ENCODE measurements at places on chromosomes 1 and 21.

DNA sequence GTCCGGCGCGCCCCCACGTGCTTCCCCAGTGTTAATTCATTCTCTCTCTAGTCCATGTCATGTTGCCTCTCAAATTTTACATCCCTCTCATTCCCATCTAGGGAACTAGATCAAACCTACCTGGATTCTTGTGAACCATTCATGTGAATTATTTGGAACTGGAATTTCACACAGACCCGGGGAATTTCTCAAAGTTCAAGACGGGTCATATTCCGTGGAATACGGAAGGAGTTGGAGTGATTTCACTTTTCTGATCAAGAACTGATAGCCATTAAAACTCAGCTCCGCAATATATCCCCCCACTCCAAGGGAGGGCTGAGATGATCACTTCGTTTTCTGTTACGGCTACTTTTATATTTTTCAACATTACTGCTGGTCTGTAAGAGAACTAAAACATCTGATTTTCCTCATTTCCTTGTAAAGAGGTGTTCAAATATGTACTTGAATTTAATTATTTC, 1.0 kb upstream of the ENO1 start:
- DNase-seq = peak; percentile 67

- no peak for DNase-seq
These were observed 26.4 kb upstream of the SUMO3 start for GRCh38 chr21:44844256-44844655.

DNA sequence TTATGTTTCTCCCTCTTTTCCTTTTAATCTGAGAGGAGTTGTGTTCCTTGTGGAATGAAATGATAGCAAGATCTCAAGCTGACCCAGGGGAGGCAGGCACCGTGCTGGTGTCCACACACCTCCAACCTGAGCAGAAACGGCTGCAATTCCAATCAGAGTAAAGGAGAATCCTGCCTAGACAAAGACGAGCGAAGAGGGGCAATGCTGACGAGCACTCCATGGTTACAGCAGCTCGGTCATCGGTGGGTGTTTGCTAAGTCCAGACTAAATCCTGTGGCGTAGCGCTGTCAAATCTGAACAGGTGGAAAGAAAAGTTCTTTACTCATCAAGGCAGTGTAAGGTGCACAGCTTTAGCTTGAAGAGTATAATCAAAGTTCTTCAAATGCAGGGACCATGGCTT, 74.8 kb downstream of the PLD5 start:
- no peak for DNase-seq

DNA sequence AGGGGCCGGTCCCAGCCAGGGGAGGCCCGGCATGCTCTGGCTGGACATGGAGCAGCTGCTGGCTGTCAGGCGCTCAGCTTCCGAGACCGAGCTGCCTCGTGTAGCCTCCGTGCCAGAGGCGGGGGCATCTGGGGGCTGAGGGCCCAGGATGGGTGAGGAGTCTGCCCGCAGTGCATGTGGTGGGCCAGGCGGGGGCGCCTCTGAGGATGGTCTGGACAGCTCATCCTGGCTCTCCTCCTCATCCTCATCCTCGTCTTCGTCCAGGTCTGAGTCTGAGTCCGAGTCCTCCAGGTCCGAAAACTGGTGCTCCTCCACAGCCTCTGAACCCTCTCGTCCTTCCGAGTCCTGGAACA, 28.9 kb upstream of the EDN2 start:
- DNase-seq = no peak

- no peak for DNase-seq
These were observed 57.4 kb upstream of the ADAMTS5 start for GRCh38 chr21:27024301-27024700.

- DNase-seq = no peak
These were observed 109.8 kb upstream of the IVNS1ABP start for GRCh38 chr1:185426848-185427247.

GRCh38 chr1:198660341-198661261, 21.8 kb downstream of the PTPRC start:
- DNase-seq = no peak

GRCh38 chr21:43736224-43736883, 17.4 kb downstream of the PDXK start:
- no peak for DNase-seq

GRCh38 chr1:21702780-21703179, 33.6 kb upstream of the RAP1GAP start:
- DNase-seq = no peak

DNA sequence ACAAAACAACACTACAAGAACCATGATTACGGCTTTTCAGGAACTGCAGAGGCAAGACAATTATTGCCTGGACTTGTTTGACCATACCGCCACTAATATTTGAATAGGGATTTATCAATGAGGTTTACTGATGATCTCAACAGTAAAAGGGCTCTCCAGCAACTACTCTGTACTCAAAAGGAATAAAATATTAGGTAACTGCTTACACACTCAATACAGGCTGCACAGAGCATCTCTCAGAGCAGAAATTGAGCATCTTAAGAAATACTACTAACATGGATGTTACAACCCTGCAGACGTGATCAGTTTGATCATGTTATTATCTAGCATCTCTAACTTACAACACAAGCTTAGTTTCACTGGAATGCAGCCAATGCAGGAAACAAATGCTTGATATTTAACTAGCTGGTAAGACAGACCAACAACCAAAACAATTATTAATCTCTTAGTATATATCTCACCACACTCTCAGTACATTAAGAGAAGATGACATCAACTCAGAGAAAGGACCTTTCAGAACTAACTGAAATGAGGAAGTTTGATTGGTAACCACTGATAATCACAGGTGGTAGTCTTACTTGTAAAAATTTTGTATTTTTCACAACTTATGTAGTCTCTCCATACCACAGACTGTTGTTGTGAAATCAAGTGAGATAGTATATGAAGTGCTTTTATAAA, 52.2 kb downstream of the PUM1 start:
- no peak for DNase-seq

DNA sequence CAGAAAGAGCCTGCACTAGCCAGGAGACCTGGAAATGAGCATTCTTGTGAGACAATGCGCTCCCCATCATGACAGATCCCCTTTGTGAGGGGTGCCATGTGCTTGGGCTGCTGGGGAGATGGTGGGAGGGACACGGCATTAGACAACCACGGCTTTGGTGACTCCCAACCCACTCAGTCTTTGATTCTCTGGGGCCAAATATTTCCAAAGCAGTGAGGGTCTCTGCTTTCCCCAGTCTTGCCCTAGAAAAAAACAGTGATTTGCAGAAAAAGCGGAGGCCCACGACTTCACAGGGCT, 10.2 kb downstream of the SLC45A3 start:
- peak; percentile 78 for DNase-seq

GRCh38 chr1:182971219-182971618, 18.3 kb upstream of the SHCBP1L start:
- DNase-seq = no peak

DNA sequence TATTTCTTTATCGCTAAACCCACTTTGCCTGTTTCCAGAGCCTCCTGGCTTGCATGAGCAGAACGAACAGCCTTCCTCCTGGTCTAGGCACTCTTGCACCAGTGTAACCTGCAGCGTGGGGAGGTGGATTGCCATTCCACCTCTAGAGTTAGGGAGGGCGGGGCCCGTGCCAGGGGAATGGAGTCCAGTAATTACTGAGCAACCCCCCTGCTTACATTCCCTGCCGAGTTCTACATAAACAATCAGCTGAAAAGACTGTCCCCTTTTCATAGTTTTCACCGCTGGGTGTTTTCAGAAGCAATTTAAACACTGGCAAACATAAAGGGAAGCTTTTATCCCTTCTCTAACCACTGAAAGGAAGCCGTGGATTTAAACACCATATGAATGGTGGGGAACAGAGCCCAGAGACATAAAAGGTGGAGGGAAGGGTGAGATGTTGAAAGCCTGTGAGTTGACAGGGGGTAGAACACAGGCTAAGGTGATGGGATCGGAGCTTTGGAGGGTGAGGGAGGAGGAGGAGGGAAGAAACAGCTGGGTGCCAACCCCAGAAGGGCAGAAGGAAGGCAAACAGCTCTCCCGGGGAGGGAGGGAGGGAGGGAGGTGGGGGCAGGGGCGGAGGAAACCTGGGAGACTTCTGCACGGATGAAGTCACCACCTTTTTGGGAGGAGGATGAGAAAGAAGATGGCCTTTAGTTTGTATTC, 68.0 kb upstream of the WDR26 start:
- DNase-seq = peak; percentile 9

DNA sequence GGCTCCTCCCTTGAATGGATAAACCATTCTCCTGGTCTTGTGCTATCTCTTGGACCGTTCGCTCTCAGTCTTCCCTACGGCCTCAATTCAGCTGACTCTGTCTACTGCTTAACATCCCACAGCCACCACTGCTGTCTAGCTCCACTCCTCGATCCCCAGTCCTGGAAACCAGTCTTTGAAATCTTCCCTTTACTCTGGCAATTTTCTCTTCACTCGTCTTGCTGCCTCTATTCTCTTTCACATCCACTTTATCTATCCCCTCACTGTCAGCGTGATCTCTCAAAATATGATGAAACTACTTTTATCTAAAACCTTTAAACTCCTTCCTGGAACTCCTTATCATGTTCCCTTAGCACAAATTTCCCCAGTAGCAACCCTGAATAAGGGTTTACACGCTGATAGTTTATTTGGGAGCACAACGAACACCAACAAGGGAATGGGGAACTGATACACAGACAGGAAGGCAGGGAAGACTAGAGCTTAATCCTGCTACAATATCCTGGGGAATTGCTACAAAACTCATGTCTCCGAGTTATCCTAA, 131.6 kb upstream of the SAMSN1 start:
- peak; percentile 40 for DNase-seq

DNA sequence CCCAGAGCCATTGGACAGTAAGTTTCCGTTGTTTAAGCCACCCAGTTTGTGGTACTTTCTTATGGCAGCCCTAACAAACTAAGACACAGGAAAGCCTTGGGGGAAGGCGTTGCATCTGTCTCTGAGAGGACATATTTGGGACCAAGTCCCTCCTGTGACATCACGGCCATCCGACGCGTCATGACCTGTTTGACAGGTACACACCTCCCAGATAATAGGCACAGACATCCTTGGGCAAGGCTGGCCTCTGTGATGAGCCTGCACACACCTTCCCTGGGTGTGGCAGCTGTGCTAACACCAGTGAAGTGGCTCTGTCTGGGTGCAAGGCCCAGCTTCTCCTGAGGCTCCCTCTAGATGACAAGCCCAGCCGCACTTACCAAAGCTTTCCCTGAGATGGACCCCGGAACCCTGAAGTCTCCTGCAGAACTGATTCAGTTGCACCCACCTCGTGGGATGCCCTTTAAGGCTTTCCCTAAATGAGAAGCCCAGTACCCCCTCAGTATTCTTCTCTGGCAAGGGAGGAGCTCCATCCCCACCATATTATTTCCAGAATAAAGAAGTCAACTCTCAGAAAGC, 136.5 kb downstream of the ZSCAN20 start:
- DNase-seq = no peak

DNA sequence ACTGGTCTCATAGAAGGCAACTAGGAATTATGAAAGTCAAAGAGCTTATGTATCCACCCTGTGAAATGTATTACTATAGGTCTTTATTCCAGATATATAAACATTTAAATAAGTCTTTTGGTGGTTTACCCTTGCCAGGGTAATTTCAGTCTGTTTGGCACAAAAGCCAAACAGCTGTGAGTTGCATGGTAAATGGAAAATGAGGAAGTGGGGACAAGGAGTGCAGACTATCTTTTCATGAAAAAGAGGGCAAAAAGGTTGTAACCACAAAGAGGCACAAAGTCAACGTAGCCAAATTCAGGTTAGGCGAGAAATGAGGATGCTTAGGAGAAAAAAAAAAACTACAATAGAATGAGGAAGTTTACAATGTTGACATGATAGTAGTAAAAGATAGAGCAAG, 492.3 kb upstream of the PRMT6 start:
- no peak for DNase-seq

DNA sequence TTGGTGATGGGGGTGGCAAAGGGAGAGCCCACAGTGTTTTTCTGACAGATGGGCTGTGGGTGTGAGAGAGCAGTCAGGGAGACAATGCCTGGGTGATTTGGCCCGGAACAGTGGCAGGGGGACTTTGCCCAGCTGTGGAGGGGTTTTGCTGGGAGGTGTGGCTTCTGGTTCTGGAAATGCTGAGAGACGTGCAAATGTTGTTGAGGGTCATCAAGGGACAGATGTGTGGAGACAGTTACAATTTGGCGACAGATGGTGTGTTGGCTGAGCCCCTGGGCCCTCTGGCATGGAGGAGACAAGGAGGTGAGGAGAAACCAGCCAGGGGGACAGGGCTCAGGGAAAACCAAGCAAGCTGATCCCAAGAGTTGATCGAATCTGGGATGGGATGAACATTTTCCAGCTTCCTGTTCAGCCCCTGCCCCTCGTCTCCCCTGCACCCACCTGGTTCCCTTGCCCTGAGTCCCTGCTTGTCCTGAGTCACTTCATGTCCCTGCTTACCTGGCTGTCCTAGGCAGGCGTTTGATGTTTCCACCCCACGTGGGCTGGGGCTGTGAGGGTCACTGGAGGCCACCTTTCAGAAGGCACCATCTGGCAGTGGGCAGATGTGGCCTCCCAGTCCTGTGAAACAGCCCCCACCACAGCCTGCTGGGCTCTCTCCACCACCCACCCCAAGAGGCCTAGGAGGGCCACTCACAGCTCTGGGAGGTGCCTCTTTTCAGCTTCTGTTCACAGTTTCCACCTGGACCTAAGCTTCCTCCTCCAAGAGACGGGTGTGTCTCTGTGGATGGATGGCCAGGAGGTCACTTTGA, 15.8 kb upstream of the ZNF678 start:
- DNase-seq = no peak

DNA sequence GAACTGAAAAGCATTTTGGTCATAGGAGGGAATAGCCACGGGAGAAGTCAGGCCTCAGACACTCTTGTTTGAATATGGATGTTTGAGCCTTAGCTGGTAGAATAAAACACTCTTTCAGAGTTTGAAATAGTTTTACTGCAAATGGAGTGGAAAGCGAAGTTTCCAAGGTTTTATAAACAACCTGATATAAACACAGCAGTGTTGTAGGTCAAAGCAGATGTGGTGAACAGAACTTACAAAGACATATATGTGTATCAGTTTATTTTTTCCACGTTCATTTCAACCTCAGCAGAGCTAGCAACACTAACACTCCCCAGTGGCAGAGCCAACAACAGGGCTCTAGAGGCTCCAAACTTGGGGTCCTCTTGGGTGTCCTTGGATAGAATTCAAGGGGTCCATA, 89.9 kb downstream of the WLS start:
- no peak for DNase-seq

Data from pons (tissue), 1 donor.